Stimulated activated CD8-positive, alpha-beta memory T cell treated with anti-CD3 and anti-CD28 coated beads, Interleukin-4, amount 100 ng/mL, for 1 hour (primary cell): ENCODE measurements at places on chromosomes 7 and 10.

DNA sequence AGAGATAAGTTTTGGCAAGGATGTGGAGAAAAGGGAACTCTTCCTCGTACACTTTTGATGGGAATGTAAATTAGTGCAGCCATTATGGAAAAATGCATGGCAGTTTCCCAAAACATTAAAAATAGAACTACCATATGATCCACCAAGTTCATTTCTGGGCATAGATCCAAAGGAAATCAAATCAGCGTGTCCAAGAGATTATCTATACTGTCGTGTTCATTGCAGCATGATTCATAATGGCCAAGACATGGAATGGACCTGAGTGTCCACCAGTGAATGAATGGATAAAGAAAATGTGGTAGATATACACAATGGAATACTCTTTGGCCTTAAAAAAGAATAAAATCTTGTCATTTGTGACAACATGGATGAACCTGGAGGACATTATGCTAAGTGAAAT lies 70.3 kb upstream of the RSU1 start:
- no peak for DNase-seq

DNA sequence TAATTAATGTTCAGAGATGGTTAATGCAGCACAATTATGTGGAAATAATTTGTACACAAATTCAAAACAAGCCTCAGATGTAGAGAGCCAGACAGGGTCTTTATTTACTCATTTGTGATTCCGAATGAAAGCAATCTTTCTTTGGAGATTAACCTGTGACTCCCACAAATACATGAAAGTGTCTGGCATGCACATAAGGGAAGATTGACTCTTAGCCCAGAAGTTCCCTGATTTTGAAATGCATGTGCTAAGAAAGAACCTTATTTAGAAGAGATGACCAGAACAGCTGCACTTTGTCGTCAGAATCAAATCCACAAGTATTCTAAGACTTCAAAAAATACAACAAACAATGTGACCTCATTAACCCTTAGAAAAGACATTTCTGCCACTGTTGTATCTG lies 45.1 kb downstream of the RNLS start:
- no peak for DNase-seq

- no peak for DNase-seq
Measured at GRCh38 chr7:54326592-54327167, 215.5 kb upstream of the VSTM2A start.

DNA sequence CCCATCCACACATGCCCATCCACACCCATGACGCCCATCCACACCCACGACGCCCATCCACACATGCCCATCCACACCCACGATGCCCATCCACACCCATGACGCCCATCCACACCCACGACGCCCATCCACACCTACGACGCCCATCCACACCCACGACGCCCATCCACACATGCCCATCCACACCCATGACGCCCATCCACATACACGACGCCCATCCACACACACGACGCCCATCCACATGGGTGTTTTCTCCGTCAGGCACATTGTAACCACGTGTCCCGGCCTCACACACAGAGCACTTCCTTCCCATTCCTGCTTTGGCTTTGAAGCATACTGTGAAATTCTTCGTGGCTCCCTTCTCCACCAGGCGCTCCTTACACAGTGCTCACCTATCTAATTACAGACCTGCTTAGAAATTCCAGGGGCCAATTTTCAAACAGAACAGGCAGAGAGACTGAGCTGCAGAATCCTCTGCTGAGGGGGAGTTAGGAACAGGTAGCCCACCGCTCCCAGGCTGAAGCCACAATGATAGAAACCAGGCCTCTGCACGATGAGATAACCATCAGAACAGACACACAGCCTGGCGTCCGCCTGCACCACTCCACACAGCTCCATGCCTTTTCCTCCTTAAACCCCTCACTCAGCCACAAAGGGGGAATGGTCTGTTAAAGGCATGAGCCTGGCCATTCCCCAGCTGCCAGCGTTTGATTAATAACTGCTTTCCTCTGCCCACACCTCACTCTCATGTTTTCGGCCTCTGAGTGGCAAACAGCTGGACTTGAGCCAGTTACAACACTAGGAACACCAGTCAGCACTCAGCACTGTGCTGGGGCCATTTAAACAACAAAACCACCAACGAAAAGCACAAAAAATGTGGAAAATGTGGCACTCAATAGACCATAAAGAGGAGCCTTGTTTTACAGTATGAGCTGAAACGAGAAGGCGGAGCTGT lies 501.6 kb downstream of the PTPRN2 start:
- DNase-seq: no peak

DNA sequence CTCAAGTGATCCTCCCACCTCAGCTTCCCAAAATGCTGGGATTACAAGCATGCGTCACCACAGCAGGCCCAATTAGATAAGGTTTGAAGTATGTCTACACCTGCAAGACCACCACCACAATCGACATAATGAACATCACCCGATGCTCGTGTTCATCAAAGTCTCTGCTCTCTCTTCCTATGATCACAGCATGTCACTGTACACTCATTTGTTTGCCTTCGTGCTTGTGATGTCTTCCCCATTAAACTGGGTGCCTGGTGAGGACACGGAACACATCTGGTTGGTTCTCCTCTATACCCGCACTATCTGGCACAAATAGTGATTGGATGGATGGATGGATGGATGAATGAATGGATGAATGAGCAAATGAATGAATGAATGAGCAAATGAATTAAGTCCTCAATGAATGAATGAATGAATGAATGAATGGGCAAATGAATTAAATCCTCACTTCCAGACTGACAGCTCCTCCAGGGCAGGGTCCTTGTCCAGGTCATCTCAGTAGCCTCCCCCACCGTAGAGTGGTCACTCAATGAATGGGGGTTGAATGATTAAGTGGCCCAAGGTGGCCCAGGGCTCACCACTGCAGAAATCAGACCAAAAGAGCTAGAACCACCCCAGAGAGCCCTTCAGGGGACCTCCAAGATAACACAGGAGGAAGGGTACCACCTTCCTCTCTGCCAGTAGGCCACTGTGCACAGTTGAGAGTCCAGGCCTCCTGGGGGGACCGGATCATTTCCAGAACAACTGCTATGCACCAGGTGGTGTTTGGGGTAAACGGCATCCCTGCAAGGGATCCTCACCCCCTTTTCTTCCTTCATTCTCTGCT lies 101.9 kb upstream of the TNRC18 start:
- no peak for DNase-seq

GRCh38 chr10:69831231-69831855 lies 29.6 kb downstream of the COL13A1 start:
- no peak for DNase-seq

- no peak for DNase-seq
Measured at GRCh38 chr10:49498425-49498824, 40.5 kb downstream of the ERCC6 start.

GRCh38 chr7:27237735-27238334 lies 4.8 kb upstream of the EVX1 start:
- no peak for DNase-seq

DNA sequence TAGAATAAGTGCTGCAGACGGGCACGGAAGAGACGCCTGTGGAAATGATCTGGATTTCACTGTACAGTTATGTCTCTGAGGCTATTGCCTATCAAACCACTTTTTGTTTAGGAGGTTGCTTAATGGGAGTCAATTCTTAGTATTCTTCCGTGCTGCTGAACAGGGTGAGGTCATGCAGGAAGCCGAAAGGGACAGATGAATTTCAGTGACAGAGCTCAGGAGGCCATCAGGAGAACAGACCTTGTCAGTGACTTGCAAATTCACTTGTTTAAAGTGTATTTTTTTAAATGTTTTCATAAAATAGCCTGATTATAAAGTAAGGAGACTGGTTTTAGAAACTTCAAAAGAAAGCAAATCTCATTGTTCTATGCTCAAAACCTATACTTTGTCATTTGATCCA lies 58.9 kb downstream of the XRCC2 start:
- no peak for DNase-seq

DNA sequence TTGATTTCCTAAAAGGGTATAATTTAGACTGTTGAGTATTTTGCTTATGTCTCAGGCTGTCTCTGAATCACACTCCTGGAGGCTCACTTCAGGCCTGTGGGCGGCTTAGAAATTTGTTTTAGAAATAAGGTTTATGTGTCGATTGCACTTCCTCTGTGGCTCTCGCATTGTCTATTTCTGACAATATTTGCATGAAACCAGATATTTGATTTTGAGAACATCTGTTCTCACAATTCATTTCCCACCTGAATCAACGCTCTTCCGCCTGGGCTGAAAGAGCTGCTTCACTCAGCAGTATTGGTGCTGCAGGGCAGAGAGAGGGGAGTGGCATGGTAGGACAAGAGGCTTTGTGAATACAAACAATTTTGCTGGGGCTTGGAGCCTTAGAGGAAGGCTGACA lies 262.0 kb downstream of the ADRA2A start:
- no peak for DNase-seq

DNA sequence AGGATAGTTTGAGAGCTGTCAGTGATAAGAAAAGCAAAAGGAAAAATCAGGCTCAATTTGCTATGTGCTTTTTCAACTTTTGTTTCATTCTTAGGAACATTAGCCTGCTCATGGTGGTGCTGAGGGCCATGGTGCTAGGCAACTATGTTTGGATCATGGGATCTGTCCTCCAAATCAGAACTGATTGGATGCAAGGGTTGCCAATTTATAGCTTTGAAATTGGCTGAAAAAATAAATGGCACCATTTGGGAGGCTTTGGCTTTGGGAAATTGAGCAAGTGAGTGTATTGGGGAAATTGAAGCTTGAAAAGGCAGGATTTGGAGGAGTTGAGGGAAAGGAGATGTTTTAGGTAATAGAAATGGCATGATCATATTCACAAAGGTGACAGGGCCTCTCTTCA lies 103.8 kb downstream of the CYP26A1 start:
- no peak for DNase-seq

DNA sequence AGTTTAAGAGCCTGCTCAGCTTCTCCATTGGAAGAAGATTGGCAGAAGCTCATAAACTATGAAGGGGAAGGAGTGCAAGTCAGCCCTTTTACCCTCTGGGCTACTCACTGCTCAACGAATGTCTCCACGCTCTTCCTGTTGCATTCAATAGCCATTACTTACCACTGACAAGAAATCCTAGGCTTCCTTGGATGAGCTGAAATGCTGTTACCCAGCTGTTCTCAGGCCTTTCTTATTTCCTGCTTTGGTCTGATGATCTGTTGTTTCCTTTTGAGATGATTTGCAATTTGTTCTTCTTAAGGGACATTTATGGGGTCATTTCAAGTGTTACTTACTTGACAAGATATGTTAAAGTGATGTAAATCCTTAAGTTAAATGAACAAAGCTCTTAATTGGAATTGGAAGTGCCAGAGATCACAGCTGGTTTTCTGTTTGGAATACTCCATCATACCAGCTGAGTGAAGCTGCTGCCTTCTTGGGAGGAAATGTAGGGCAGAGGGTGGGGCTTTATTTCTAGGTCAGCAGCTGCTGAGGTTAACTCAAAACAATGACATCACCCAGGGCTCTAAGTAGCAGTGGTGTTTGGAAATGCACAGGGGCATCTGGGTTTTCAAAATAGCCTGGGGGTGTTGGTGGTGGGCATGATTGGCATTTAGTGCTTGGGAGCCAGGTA lies 170.0 kb downstream of the PRKCQ start:
- DNase-seq: no peak

- DNase-seq: peak; percentile 43
Measured at GRCh38 chr10:130109796-130110245, 809 bp downstream of the C10orf143 start.

DNA sequence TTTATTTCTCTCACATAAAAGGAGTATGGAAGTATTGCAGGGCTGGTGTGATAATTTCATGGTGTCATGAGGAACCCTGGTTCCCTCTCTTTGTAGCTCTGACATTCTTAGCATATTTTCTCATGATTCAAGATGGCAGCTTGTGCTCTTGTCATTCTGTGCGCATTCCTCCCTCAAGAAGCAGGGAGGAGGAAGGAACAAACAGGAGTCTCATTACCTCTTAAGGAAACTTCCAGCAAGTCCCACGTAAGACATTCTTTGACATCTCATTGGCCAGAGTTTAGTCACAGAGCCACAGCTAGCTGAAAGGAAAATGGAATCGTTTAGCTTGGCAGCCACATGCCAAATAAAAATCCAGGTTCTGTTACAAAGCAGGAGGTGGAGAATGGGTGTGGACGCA lies 546.8 kb downstream of the LRMDA start:
- DNase-seq: no peak

- DNase-seq: no peak
Measured at GRCh38 chr7:16850614-16851466, 30.9 kb downstream of the AGR3 start.

- no peak for DNase-seq
Measured at GRCh38 chr10:31961277-31962074, 32.8 kb upstream of the ARHGAP12 start.

- DNase-seq: no peak
Measured at GRCh38 chr10:6491841-6492609, 88.1 kb downstream of the PRKCQ start.

DNA sequence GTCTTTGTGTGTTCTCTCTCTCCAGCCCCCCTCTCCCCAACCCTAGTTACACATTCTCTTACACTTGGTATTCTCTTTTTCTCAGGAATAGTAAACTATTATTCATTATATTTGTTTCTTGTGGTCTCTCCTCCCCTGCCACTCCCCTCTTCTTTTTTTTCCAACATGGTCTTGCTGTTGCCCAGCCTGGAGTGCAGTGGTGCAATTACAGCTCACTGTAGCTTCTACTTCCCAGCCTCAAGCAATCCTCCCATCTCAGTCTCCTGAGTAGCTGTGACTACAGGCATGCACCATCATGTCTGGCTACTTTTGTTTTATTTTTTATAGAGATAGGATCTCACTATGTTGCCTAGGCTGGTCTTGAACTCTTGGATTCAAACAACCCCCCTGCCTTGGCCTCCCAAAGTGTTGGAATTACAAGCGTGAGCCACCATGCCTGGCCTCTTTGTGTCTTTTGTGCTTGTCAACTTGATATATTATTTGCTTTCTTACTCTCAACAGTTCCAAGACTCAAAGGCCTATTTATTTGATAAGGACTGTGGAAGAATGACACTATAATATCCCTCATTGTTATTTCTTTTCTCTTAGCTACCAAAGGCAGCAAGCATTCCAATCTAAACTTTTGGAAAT lies 66.9 kb downstream of the MLLT10 start:
- no peak for DNase-seq

- no peak for DNase-seq
Measured at GRCh38 chr7:142812437-142813215, 41.9 kb downstream of the PRSS2 start.

- no peak for DNase-seq
Measured at GRCh38 chr7:17706734-17707133, 233.6 kb downstream of the SNX13 start.

DNA sequence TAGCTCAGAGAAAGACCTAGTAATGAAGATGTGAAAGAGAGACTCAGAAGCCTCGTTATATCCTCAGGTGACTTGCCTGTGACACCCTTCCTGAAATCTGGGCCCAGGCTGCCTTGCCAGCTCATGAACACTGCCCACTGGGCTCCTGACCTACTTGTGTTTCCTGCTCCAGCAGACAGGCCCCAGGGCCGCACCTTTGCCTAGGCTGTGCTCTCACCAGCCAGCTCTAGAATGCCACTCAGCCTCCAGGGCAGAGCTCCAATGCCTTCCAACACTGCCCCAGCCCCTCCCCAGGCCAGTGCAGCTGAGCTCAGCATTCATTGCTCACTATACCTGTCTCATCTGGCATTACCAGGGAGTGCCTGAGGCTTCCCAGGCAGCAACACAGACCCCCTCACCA lies 94.3 kb downstream of the DLG5 start:
- no peak for DNase-seq
